ENCODE measurements at places on chromosomes 7 and 10.

DNA sequence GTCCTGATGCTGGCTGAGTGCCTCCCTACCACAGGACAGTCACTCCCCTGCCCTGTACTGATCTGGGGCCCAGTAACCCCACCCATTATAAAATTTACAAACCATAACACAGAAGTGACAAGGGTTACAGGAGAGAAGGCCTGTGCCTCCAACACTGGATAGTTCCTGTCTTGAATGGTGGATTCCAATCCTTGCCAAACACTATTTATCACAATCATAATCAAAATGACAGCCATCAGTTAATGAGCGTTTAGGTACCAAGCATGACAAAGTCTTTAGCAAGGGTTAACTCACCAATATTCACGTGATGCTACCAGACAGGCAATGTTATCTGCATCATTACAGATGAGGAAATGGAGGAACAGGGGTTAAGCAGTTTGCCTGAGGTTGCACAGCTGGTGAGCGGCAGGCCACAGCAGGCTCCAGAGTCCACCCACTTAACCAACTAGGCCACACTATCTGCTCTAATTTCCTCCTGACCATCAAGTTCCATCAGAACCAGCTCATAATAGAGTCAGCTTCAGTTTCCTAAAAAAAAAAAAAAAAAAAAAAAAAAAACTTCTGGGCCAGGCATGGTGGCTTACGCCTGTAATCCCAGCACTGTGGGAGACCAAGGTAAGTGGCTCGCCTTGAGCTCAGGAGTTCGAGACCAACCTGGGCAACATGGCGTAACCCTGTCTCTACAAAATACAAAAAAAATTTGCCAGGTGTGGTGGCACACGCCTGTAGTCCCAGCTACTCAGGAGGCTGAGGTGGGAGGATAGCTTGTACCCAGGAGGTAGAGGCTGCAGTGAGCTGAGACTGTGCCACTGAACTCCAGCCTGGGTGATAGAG is 14.2 kb downstream of the PDLIM1 start:
- DNase-seq = no peak

DNA sequence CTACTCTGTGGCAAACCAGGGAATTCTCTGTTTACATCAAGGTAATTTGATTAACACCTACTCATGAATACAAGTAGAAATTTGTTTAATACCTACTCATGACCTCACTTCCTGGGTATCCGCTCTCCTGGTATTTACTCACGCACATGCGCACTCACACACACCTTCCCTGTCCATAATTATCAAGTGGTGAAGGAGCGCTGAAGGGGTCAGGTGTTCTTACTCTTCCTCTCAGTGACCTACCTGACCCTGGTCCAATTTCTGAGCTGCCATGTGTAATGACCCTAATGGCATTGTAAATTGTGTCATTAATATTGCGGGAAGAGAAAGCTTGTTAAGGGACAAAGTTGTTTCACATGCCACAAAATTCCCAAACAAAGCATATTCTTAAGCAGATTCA is 41.3 kb upstream of the TRIL start:
- DNase-seq = no peak

DNA sequence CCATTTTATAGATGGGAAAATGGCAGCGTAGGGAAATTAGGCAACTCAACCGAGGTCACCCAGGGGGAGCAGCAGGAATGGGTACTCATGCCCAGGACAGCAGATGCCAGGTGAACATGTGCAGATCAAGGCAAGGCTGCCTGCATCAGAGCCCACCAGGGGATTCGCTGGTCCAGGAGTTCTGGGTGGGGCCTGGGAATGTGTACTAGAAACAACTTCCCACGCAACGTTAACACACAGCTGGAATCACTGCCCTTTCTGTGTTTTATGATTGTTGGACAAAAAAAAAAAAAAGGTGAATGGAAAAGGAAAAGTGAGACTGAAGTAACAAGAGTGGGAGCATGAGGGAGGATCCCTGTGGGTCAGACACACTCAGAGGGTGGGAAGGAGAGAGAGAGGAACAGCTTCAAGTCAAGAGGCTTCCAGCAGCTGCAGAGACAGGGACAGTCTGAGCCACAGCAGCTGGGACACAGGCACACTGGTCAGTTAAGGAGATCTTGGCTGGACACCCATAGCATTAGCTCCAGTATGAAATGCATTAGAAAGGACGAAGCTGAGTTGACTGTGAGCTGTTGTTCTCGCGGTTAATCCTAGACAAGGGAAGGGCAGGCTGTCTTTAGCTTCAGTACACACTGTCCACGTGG is 187.9 kb upstream of the INHBA start:
- no peak for DNase-seq

DNA sequence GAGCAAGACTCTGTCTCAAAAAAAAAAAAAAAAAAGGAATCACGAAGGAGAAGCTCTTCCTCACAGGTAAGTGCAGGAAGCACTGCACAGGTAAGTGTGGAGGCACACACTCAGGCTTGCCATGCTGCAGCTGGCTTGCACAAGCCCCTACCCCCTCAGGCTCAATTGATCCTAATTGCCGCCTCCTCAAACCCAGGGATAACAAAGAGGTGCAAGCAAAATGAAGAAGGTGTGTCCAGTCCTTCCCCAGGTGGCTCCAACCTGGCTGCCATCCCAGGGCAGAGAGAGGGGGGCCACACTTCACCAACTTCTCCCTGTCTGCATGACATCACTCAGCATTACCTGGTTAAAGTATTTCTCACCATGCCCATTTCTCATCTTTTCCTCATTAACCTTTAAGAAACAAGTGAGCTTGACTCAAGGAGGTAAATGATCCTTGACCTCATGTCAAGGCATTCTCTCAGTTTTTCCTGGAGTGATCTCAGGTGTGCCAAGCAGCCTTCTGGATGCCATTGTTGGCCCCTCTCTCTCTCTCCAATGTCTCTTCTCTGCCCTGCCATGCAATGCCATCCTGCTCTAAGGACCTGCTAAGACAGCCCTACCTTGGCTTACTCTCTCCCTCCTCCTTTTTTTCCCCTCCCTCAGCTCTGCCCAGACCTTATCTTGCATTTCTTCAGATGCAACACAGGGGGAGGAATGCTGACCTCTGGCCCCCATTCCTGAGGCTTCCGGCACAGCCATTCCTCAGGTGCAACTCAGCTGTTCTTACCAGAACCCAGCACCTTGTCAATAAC is 13.0 kb upstream of the TRPV6 start:
- DNase-seq = no peak

DNA sequence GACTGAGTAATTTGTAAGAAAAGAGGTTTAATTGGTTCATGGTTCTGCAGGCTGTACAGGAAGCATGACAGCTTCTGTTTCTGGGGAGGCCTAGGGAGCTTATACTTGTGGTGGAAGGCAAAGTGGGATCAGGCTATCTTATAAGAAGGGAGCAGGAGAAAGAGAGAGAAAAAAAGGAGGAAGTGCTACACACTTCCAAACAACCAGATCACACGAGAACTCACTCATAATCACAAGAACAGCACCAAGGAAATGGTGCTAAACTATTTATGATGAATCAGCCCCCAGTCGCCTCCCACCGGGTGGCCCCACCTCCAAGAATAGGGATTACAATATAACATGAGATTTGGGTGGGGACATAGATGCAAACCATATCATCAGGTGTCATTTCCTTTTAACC is 89.1 kb upstream of the KCNMA1 start:
- DNase-seq = no peak

Measured in stimulated activated CD4-positive, alpha-beta T cell treated with anti-CD3 and anti-CD28 coated beads, Interleukin-12 subunit alpha, Interleukin-12 subunit beta, amount 100 ng/mL, for 48 hours (primary cell).